CD14-positive monocyte (primary cell): ENCODE measurements at places on chromosomes 7 and 10.

DNA sequence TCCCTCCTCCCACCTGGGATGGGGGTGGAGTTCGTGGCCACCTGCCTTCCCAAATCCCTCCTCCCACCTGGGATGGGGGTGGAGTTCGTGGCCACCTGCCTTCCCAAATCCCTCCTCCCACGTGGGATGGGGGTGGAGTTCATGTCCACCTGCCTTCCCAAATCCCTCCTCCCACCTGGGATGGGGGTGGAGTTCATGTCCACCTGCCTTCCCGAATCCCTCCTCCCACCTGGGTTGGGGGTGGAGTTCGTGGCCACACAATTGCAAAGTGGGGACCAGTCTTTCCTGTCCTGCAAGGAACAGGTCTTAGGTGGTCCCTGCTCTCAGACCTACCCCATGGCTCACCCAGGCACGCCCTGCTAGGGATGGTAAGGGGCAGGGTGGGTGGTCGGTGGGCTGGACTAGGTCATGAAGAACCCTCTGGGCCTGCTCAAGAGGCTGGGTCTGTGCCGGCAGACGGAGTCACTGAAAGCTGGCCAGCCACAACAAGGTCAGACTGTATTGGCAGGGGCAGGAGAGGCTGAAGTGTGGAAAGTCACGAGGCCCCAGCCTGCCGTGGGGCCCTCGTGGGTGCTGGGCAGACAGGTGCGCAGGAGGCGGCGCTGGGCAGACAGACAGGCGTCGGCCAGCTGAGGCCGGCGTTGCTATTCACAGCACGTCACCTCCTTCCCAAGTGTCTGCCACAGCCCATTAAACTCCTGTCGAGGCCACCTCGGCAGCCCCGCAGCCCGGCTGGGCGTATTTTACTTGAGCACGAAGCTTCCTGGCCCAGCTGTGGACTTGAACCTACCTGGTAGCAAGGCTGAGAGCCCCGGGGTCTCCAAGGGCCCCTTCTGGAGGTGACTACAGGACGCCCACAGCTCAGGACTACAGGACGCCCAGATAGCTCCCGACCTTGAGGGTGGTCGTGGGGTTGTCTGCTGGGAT is 4.1 kb downstream of the KNDC1 start:
- DNase-seq, result no peak

- peak; percentile 6 for DNase-seq
Observed at GRCh38 chr7:48875045-48875916, 49.1 kb upstream of the CDC14C start.

GRCh38 chr10:16116404-16117304 is 256.3 kb upstream of the MINDY3 start:
- no peak for DNase-seq

DNA sequence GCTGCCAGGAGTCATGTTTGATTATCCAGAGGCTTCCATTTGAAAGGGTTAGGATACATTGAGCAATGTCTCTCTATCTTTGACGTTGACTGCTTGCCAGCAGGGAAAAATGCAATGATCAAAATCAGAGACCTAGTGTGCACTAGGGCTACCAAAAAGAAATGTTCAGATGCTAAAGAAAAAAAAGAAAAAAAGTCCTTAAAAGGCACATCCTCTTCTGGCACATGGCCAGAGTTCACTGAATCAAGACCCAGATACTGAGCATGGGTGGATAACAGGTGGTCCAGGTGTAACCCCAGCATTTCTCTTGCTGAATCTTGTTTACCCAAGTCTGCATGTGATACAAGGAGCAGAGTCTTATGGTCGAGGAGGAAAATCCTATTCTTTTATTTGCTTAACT is 899.3 kb downstream of the SORCS3 start:
- no peak for DNase-seq

- DNase-seq, result no peak
Observed at GRCh38 chr10:117137031-117137910, 799 bp downstream of the VAX1 start.
